ENCODE measurements at places on chromosomes 5 and 9.

GRCh38 chr5:128630121-128630520, 92.1 kb upstream of the FBN2 start:
- DNase-seq: no peak

- no peak for DNase-seq
These were observed 163.4 kb downstream of the RAB3C start for GRCh38 chr5:58746321-58746720.

GRCh38 chr9:97840521-97840920, 12.5 kb upstream of the FOXE1 start:
- DNase-seq: no peak

DNA sequence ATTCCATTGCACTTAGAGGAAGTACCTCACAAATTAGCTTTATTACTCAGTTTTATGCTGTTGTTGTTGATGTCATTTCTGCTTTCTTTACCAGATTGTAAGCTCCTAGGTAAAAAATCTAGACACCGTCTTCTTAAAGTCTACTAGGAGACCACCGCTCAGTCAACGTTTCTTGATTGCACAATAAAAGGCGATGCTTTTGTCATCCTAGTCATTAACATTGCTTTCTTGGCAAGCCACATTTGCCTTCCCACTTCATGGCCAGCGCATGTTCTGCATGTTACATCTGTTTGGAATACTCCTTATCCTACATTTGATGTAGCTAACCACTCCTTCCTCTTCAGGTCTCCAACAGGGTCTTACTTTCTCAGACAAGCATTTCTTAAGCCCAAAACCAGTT, 464.0 kb upstream of the TUSC1 start:
- no peak for DNase-seq

DNA sequence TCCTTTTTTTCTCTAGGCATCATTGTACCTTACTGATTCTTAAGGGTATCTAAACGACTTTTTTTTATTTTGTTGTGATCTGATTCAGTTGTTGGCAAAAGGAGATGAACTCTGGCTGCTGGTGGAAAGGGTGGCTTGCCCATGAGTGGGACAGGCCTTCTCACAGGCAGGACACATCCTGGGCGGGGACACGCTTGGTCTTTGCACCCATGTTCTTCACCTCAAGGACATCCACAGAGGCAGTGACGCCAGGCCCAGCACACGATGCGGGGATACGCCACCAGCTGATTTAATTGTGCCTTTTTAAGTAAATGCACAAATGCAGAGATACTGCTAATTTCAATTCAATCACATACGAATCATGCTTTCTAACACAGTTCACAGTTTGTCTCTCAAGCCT, 208.1 kb downstream of the FANCC start:
- DNase-seq: no peak

- DNase-seq: no peak
These were observed 8.2 kb downstream of the TMEM268 start for GRCh38 chr9:114619191-114619761.

DNA sequence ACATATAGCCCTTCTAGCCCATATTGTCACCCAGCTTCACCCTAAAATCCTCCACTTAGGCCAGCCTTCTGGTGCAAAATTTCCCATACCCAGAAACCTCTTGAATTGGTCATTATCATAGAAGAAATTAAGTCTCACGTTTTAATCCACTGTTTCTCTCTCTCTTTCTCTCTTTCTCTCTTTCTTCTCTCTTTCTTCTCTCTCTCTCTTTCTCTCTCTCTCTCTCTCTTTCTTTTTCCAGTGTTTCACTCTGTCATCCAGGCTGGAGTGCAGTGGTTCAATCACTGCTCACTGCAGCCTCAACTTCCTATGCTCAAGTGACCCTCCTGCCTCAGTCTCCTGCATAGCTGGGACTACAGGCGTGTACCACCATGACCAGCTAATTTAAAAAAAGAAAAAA, 363.4 kb downstream of the TMEM167A start:
- no peak for DNase-seq

GRCh38 chr9:82491604-82492003, 503.0 kb downstream of the SPATA31D1 start:
- DNase-seq: no peak

- no peak for DNase-seq
These were observed 257.5 kb upstream of the PANK3 start for GRCh38 chr5:168836603-168837231.
